ENCODE measurements at places on chromosomes 7 and 10. TPM values are rescaled to one million over a fixed set of nuclear protein-coding genes. Genes with fewer than 3 reads are reported as not detected.

The STEAP2 gene
- total RNA-seq: 2.4 TPM

The RAPGEF5 gene
- total RNA-seq: 48.6 TPM

The PON1 gene
- total RNA-seq: not detected

The MYH16 gene
- total RNA-seq: not detected

The SHTN1 gene
- total RNA-seq: 23.9 TPM

The KIF5B gene
- 52.0 TPM for total RNA-seq

The GSTO2 gene
- total RNA-seq: 25.1 TPM

The TWIST1 gene
- total RNA-seq: 0.64 TPM

The SSC4D gene
- total RNA-seq: 0.92 TPM

The ASL gene
- 29.7 TPM for total RNA-seq

The GDF10 gene
- not detected for total RNA-seq

The TSPAN12 gene
- total RNA-seq: 0.92 TPM

The OPALIN gene
- total RNA-seq: not detected

The TPST1 gene
- 7.5 TPM for total RNA-seq

All from esophagus mucosa (tissue), 1 donor.